ENCODE measurements at places on chromosomes 6 and 20.

DNA sequence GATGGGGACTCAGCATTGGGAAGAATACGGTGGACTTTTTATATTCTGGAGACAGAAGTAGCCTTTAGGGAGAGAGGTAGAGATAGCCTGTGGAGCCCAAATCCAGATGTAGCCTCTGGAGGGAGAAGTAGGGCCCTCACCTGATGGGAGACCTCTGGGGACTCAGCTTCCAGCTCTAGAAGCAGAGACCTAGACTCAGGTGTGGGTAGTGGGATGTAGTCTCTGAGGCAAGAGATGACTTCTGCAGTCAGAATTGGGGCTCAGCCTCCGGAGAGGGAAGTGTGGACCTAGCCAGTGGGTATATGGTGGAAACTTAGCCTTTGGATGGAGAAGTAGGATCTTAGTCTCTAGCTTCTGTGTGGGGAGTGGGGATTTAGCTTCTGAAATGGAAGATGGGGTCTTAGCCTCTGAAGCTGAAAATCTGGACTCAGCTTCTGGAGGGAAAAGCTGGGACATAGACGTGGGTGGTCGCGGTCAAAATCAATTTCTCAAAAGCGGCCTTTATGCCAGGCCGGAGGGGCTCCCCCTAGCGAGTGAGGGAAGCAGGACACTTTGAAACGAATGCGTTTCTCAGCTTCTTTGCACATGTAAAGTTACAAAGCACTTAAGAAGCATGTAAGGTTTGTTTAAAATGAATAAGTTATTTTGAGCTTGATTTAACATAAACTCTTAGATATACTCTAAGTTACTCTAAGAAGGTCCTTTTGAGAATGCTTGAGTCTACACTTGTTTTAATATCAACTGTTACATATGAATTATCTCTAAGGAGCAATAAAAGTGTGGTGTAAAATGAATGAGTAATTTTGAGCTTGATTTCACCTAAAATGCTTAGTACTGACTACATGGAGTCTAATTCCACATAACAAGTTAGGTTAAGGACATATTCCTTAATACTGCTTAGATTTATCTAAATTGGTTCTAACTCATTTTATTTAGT lies 12.9 kb upstream of the ZNF343 start:
- H3K27ac ChIP-seq = no peak overlapping the region
- peaks cover 17% of the 10 kb centered on the region for H3K27me3 ChIP-seq
- DNase-seq = no peak
- no peak overlapping the region for H3K4me3 ChIP-seq

DNA sequence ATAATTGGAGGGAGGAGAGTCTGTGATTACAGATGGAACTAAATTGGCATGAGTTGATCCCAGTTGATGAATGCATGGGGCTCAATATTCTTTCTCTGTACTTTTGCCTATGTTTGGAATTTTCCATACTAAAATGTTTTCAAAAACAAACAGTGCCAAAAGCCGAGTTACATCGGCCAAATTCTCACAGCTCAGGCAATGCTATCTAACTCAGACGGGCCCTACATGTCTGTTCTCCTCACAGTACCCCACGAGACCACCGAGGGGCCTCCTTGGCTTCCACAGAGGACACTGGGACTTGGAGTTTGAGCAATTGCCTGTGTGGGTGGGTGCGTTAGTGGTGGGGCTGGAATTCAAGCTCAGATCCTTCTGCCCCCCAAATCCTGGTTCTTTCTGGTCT lies 413.2 kb downstream of the CDH26 start:
- no peak overlapping the region for H3K27ac ChIP-seq
- H3K4me3 ChIP-seq = no peak overlapping the region
- H3K36me3 ChIP-seq = no peaks in the 10 kb centered on the region
- no peak for DNase-seq

GRCh38 chr6:31614684-31615578 lies at the start of gene AIF1:
AIF1 (plus strand) TSS chr6:31615234; CDS start chr6:31615330, 96 bp downstream.
- H3K36me3 ChIP-seq = peaks cover 2% of the 10 kb centered on the region
- H3K4me1 ChIP-seq = peaks cover 33% of the 10 kb centered on the region
- no peaks in the 10 kb centered on the region for H3K27me3 ChIP-seq
- H3K4me3 ChIP-seq = peak within 1 kb of the TSS; percentile 67

GRCh38 chr6:43240950-43241349 lies 2.3 kb upstream of the TTBK1 start:
- H3K4me1 ChIP-seq = peaks cover 6% of the 10 kb centered on the region
- H3K27me3 ChIP-seq = peaks cover 27% of the 10 kb centered on the region
- no peak overlapping the region for H3K4me3 ChIP-seq
- no peak for DNase-seq
- no peaks in the 10 kb centered on the region for H3K36me3 ChIP-seq

GRCh38 chr6:118387921-118388701 lies 160.0 kb upstream of the PLN start:
- no peaks in the 10 kb centered on the region for H3K4me1 ChIP-seq
- no peak overlapping the region for H3K4me3 ChIP-seq
- H3K36me3 ChIP-seq = no peaks in the 10 kb centered on the region
- H3K27ac ChIP-seq = no peak overlapping the region
- no peak for DNase-seq
